HEK293T (cell line): ENCODE measurements at places on chromosomes 2 and 18.

- no peak for DNase-seq
Observed at GRCh38 chr18:22152093-22152492, 17.3 kb upstream of the GATA6 start.

- no peak for DNase-seq
Observed at GRCh38 chr18:43680096-43680495, 402.8 kb upstream of the SYT4 start.

- DNase-seq, result no peak
Observed at GRCh38 chr18:55264108-55264507, 304.8 kb upstream of the CCDC68 start.

- no peak for DNase-seq
Observed at GRCh38 chr2:56244911-56245530, 61.2 kb downstream of the CCDC85A start.

DNA sequence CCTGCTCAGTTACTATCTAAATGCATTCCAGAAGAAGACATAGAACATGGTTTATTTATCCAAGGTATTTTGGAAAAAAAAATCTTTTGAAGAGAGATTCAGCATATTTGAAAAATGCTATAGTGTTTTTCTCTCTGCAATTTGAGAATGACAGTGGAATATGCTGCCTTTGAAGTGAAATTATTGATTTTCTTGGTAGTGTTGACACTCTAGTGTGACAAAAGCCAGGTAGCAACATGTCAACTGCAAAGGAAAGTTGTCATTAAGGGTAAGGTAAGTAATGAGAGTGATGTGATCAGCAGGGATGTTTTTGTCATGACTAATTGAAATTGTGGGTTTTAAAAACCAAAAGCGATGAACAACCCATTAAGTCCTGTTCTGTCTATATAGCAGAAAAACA is 1387.1 kb upstream of the TMEFF2 start:
- no peak for DNase-seq

GRCh38 chr18:58254873-58255511 is 211.0 kb downstream of the NEDD4L start:
- peak; percentile 32 for DNase-seq

GRCh38 chr2:63942788-63943187 is 76.4 kb downstream of the VPS54 start:
- no peak for DNase-seq

- no peak for DNase-seq
Observed at GRCh38 chr2:30865892-30866681, 58.8 kb upstream of the CAPN13 start.

DNA sequence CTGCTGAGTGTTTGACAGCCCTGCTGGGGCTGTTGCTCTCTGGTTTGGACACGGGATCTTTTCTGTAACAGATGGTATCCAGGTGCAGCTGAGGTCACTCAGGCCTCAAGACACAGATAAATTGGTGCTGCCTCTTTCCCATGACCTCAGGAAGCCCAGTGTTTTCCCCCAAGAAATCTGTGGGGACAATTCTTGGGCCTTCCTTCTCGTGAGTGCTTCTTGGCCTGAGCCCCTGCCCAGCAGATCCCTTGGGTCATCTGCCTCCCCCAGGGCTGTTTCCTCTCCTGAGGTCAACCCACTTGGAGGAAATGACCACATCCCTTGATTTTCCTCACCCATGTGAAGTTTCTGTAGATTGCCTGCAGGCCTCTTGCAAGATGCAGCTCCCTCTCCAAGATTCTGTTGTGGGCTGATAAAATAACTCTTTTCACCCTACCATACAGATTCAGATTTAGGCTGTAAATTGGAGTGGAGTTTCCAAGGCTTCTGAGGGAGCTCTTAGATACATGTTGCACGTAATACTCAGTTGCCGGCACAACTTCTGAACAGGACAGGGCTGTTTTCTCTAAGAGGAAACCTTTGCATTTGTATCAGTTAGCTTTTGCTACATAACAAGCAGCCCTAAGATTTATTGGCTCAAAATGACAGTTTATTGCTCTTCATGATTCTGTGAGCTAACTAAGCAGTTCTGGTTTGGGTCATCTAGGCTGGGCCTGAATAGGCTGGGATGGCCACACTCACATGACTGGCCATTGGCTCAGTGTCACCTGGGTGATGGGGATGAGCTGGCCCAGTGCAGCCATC is 13.1 kb downstream of the ZAP70 start:
- no peak for DNase-seq

DNA sequence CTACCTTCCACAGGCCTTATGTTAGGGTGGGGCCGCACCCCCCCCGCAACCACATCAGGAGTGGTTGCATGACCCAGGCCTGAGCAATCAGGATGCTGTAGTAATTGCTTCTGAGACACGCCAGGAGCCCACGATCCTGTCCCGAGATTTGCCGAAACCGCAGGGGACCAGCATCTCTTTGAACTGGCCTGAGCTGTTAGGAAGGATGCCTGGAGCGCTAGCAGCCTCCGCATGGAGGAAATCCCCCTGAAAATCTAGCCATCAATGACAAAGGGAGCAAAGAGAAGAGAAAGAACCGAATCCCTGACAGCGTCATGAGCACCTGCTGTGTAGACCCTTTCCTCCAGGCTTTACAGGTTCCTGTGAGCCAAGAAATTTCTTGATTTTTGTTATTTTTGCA is 8.7 kb upstream of the TEX44 start:
- no peak for DNase-seq

DNA sequence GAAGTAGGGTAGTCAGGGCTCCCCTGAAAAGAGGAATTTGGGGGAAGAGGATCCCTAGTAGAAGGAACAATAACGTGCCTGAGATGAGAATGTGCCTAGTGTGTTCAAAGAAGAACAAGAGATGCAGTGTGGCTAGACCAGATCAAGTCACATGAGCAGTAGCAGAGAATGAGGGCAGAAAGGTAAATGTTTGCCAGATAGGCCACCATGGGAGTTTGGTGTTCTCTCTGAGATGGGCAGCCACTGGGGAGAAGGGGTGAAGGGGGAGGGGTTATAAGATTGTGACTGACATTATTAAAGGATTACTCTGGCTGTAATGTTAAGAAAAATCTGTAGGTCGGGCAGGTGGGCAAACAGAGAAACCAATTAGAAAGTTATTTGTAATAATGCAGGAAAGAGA is 166.0 kb downstream of the LCLAT1 start:
- no peak for DNase-seq

DNA sequence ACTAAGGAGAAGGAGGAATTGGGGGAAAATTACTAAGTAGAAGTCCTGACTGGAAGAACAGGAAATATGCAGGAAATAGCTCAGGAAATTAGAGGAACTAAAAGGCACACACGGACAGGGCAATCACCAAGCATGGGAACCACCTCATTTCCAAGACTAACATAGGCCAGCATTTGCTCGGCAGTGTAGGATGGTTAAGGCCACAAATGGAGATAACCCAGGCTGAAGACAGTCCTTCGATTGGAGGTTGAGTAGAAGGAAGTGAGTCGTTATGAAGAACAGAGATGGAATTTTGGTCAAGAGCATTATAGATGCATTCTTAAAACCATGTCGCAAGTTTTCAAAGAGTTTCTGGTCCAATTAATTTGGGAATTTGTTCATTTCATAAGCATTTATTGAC is 401.4 kb downstream of the ALK start:
- no peak for DNase-seq

DNA sequence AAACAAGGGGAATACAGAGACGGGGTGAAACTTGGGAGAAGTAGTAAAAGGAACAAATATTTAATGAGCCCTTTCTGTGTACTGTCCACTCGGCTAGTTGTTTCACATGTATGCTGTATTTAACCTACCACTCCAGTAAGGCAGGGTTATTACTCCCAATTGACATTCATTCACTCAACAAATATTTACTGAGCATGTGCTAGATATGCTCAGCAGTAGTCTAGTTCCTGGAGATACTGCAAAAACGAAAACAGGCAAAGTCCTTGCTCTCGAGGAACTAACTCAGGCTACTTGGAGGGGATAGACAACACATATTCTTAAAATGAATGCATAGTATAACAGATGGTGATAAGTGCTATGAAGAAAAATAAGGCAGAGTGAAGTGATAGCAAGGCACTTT is 207.3 kb downstream of the SS18 start:
- DNase-seq, result no peak

GRCh38 chr2:26189751-26190150 is 16.9 kb downstream of the GAREM2 start:
- DNase-seq, result no peak

DNA sequence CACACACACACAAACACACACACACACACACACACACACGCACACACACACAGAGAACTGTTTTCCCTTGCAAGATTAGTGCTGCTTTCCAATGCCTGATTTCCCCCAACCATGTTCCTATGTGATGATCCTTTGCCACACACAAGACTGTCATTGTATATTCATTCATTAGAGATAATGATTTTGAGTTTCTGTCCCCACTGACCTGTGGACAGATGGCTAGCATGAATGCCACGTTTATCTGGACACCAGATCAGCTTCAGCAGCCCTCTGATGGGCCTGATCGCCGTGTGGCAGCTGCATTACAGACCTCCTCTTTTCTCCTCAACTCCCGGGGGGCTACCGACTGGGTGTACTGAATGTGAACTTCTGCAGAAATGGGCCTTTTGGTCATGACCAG is 353.0 kb downstream of the MYCN start:
- DNase-seq, result no peak

DNA sequence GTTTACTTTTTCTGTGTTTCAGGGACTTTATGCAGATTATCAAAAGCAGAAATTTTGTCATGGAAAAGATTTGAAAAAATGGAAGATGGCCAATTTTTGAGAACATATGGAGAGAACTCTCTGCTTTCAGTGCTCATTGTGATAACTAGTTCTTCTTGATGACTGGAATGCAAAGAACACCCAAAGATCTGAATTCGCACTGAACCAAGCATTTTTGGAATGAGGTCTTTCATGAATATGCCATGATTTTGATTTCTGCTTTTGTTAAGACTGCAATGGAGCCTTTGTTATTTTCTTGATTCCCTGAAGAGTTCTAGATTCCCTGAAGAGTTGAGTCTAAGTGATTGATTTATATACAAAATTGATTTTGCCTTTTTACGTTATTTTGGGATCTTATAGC is 124.1 kb downstream of the FMNL2 start:
- no peak for DNase-seq

GRCh38 chr2:195818106-195818505 is 161.1 kb downstream of the SLC39A10 start:
- DNase-seq, result no peak

DNA sequence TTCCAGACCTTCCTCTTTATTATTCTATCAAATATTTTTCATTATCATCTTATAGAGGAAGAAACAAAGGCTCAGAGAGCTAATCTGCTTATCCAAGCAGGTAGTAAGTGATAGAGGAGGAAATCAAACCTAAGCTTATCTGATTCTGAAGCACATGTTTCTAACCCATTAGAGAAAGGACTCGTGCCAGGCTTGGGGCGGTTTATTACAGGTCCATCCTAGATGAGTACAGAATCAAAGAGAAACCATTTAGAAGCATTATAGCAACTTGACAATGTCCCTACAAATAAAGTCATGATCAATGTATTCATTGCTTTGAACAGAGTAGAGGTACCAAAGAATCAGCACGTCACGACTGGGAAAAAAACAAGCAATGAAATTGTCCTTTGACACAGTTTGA is 303.0 kb downstream of the CYRIA start:
- DNase-seq, result no peak

- no peak for DNase-seq
Observed at GRCh38 chr2:157173740-157174184, 83.7 kb upstream of the GALNT5 start.

DNA sequence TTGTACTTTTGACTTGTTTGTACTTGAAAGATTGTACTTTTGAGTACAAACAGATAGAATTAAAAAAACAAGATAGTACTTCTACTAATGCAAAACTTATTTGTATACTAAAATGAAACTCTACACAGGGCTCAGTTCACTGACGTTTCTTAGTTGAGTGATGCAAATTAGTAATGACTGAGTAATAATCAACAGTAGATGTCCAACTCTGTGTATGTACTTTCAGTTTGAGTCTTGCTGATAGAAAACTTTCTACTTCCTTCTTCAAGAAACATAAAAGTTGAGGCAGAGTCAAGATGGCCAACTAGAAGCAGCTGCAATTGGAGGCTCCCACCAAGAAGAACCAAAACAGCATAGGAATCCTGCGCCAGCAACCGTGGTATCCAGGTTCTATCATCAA is 585.0 kb downstream of the NR4A2 start:
- no peak for DNase-seq

DNA sequence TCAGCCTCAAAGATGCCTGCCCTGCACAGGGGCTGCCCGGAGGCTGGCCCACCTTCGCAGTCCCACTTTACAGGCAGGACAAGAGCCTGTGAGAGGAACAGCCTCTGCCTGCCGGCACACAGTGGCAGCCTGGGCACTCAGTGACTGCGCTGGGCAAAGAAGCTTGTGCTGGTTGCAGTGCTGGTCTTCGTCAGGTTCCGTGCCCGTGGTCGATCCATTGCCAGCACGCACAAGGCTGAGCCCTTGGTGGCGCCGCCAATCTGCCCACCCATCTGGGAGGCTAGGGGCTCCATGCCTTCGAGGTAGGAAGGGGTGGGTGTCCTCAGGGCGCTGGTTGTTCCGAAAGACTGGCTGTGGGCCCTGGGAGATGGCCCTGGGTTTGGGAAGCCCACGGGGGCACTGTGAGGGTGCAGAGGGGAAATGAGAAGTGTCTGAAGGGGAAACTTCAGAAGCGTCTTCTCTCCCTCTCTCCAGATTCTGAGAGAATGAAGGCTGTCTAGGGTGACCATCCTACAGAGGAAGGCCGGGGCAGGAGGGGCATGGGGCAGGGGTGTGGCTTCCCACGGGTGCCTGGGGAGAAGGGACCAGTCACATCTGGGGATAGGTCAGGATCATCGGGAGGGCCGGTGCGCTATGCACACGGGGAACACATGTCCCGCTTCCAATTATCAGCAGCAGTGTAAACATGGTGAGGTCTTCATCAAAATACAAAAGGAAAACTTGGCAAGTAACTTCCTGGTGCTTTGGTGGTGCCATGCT is 49.1 kb upstream of the HS6ST1 start:
- DNase-seq, result no peak

DNA sequence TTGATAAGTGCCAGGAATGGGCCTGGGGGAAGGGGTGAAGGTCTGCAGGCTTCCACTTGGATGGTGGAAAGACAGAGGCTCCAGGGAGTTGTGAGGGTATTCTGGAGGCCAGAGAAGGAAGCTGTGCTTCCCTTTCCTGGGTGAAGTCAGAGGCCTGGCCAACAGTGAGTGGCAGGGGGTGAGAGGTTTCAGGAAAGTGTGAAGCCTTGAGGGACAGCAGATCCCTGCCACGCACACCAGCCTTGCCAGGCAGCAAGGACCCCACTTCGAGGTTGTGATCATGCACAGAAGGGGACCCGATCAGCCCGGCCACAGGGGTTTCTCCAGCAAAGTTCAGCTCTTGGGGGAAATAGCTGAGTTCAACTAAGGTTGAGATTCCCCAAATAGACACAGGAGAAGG is 66.5 kb downstream of the SMAD7 start:
- DNase-seq, result no peak

DNA sequence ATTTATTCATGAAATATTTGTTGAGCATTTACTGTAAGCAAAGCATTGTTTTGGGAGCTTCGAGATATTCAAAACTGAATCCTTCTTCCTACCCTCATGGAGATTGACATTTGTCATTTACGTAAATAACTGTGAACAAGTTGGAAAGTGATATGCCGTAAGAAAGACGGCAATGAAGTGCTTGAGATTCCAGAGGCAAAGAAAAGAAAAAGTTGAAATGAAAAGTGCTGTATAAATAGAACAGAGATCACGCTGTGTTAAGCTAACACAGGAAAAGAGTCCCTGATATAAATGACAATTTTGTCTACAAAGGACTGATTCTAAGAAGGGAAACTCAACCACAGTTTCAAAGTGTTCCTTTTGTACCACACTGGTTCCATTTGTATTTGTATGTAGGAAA is 1.8 kb downstream of the CHRNA1 start:
- no peak for DNase-seq
